ENCODE measurements at places on chromosomes 3 and 15.

DNA sequence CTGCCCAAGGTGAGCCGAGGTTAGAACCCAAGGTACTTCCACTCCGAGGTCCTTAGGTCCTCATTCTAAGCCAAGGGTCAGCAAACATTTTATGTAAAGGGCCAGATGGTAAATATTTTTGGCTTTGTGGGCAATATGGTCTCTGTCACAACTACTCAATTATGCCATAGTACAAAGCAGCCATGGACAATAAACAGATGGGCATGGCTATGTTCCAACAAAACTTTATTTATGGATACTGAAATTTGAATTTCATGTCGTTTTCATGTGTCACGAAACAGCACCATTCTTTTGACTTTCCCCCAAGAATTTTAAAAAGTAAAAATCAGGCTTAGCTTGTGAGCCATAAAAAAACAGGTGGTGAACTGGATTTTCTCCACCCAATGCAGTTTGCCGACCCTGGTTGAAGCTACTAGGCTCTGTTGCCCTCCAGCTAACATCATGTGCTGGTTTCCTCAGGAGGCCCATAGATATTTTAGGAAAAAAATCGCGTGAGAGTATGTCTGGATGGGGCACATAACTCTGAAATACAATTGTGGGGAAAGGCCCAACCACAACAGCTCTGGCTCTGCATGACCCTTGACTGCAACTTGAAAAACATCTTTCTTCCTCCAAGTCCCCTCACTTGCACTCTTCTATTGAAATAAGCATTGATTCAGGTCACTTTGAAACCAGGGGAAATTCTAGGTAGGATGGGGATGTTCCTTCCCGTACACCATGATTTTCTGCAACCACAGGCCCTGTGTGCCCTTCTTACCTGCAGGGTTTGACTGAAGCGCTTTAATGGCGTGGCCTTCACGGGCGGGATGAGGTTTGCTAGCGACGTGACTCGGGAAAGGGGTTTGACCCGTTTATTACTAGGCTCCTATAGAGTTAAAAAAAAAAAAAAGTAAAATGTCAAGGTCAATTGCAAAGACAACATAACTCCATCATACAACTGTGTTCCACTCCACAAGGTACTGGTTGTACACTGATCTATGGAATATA lies 28.5 kb downstream of the ARHGEF3 start:
- DNase-seq: no peak

DNA sequence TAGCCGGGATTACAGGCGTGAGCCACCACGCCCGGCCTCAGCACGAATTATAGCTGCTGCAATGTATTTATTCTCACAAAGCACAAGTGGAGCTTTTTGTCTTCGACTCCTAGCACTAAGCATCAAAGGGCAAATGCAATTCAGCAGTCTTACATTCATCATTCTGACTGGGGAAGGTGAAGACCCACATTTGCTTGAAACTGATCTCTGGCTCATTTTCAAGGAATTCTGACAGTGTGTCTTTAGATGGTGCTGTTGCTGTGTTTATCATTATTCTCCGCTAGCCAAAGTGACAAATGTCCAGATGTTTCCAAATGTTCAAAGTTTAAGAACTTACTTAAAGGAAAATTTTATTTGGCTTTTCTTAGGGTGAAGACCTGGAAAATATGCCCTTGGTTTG lies 55.9 kb downstream of the SGO1 start:
- DNase-seq: no peak

- no peak for DNase-seq
Observed at GRCh38 chr3:57331078-57331610, 38.7 kb upstream of the ASB14 start.

DNA sequence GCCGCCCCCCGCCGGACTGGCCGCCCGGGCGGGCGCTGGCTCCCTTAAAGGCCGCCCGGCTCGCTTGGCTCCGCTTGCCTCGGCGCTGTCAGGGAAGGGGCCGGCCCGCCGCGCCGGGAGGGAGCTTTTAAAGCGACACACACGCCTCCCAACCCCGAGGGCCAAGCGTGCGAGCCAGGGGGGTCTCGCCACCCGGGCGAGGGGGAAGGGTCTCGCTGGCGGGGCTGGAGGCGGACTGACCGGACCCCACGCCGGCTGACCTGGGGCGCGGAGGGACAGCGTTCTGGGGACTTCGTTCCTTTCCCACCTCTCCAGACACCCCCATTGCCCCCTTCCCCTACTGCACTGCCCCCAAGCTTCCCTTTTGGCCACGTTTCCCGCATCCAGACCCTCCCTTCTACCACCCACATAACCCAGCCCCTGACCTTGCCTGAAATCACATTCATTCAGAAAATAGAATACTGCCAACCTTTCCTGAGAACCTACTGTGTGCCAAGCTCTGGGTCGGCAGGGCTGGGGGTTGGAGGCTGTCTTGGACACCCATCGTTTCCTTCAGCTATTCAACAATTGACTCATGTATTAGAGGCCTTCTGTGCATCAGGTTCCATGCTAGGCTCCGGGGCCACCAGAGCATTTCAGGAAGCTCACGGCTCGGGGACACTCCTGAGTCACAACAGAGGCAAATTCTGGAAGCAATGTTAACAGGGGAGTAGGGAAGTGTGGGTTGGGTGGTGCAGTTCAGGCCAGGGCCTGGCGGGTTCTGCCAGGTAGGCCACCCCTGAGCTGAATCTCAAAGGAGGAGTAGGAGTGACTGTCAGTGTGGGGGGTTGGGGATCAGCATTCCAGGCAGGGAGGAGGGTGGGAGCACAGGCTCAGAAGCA lies at the start of gene INSYN1:
Gene INSYN1 (minus strand): TSS at position 102 of the 881 bp plus-strand sequence. CDS start 2,221 bp downstream, outside the sequence.
- no peak for DNase-seq

DNA sequence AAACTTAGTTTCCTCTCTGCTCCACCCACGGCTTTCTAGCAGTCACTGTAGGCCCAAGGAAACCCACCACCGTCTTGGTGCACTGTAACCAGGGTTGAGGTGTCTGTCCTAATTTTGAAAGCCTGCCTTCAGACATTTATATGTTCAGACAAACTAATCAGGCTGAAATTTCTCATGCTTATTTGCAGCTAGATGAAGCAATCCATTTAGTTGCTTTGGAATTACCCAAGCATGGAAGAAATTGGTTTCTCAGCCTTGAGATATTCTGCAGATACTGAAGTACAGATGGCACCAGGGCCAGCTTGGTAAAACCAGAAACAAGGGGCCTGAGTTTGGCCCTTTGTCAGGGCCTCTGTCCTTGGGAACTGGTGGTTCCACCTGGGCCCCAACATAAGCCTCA lies 105.4 kb downstream of the CACNA1D start:
- DNase-seq: no peak

GRCh38 chr3:171558188-171558696 lies 98.0 kb upstream of the TNIK start:
- no peak for DNase-seq
